ENCODE measurements at places on chromosomes 5 and 9.

DNA sequence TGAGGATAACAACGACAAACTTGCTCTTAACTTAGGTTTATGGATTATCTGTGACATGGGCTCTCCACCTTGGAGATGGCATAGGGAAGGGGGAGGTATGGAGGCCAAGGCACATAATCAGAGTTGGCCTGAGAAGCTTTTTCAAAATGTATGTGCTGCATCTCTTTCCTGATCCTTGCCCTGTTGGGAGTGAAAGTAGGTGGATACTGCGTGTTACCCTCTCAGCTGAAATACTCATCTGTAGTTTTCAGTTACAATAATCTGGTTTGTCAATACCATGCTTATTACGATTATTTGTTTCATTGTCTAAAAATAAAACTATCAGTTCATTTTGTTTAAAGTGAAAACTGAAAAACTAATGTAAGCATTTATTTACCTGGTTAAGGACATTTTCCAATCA is 86.7 kb downstream of the SLC44A1 start:
- no peak for DNase-seq

GRCh38 chr5:82911910-82912309 is 165.3 kb downstream of the TMEM167A start:
- no peak for DNase-seq

GRCh38 chr5:152184266-152184665 is 220.8 kb downstream of the NMUR2 start:
- DNase-seq: no peak

DNA sequence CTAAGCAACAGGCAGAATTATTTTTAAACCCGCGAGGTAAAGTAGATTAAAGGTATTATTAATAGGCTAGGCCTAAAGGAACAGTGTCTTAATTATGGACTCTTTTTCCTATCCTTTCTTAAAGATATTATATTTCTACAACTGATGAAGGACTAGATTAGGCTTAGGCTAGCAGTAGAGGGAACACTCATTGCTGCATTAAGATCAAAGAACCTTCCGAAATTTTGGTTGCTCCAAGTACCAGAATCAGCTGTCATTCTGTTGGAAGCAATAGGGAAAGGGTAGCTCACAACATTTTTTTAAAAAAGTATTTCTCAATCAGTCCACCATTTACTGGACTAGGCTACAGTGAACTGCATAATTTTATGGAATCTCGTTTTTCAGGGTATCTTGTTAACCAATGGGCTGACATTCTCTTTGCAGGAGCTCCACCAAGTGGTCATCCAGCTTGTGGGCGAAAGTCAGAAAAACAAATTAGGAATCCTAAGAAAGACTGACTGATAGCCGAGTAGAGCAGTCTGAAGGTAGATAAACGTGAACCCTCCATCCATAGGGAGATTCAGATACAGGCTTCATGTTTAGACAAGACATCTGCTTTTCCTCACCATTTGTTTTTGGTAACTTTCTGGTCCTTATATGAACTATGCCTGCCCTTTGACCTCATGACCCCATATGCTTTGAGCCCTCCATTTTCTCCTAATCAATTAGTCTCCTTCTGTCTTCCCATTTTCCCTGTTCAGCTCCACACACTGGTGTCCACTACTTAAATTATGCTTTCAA is 103.6 kb upstream of the CHD1 start:
- no peak for DNase-seq

- DNase-seq: no peak
These were observed 119.3 kb downstream of the NR2F1-AS1 start for GRCh38 chr5:93461756-93462155.

DNA sequence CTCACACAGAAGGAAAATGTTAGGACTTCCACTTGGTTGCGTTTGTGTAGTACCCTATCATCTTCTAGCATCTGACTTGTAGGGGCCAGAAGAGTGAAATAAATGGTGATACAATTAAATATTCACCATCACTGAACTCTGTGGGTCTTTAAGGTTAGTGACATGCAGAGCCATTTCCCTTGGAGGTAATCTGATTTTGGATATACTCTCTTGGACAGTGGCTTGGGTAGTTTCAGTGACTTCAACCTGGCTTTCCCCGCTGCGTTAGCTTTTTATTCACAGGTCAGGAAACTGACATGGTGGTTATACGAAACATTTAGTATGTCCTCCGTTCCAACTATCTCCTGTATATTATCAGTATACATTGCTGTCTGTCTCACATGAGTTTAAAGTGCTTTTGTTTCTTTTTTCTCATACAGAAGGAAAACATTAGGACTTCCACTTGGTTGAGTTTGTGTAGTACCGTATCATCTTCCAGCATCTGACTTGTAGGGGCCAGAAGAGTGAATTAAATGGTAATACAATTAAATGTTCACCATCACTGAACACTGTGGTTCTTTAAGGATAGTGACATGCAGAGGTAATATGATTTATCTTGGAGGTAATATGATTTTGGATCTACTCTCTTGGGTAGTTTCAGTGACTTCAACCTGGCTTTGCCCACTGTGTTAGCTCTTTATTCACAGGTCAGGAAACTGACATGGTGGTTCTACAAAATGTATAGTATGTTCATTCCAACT is 883.6 kb downstream of the TAF11L14 start:
- no peak for DNase-seq

DNA sequence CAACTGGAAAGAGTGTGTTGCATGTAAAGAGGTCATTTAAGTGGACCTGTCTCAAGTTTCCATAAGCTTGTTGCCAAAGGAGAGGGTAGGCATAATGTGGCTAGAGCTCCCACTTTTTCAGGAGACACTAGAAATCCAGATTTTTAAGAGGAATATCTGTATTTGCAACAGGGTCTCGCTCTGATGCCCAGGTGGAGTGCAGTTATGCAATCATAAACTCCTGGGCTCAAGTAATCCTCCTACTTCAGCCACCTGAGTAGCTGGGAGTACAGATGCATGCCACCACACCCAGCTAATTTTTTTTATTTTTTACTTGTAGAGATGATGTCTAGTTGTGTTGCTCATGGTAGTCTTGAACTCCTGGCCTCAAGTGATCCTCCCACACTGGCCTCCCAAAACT is 183.5 kb downstream of the NIPBL start:
- no peak for DNase-seq

GRCh38 chr9:132440735-132441134 is 30.7 kb downstream of the CFAP77 start:
- no peak for DNase-seq

- no peak for DNase-seq
These were observed 50.1 kb downstream of the MRPL36 start for GRCh38 chr5:1749346-1750124.

DNA sequence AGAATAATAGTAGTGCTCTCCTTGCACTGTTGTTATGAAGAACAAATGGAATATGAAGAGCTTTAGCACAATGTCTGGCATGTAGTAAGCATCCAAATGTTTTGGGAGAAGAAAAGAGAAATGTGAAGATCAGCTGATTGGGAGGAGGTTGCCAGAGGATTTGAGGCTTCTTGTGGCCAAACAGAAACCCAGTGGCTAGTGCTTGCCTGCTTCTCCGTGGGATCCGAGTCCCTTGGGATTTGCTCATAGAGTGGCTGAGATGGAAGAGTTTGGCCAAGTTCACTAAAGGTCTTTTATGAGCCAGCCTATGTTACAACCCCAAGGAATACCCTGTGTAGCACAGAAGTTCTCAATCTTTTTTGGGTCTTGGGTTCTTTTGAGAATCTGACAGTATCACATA is 86.0 kb downstream of the ANGPTL2 start:
- no peak for DNase-seq

DNA sequence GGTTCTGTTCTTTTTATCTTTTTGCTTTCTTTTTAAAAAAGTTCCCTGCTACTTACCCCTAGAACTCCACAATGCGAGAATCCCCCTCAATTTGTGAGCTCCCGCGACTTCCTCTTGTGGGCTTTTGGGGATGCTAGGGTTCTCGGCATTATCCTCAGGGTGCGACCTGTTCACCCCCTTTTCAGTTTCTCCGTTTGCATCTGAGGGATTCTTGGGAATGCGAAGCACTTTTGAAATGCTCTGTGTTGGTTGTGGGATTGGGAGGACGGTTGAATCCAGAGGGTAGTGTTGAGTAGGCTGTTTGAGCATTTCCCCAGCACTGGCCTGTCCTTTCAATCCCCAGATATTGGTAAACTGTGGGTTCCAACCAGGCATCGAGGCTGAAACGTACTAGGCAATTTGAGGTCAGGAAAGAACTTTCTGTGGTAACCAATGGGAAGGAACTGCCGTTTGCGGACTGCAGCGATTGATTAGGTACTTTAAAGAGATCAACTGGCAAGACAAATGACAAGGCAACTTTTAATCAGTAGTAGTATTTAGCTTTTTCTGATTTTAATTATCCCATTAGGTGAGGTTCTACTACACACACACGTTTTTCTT is 415 bp downstream of the XRCC4 start:
- DNase-seq: no peak

GRCh38 chr5:2629045-2629444 is 122.4 kb downstream of the IRX2 start:
- DNase-seq: no peak

GRCh38 chr9:37534901-37535300 is 41.3 kb downstream of the FBXO10 start:
- no peak for DNase-seq

DNA sequence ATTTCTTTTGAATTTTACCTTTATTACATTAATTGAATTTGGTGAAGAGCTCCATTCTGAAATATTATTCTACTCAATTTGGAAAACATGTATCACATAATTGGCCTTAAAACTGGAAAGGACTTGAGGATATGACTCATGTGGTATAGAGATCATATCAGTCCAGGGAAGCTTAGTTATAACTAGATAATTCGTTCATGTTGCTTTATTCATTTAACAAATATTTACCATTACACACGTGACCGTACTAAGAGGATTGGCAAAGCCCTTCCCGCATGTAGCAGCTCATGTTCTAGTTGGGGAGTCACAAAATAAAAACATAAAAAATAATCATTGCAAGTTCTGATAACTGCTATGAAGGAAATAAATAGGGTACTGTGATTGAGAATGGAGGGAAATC is 1816.5 kb downstream of the MAT2B start:
- no peak for DNase-seq

GRCh38 chr5:78699552-78700153 is 51.1 kb upstream of the LHFPL2 start:
- DNase-seq: no peak

- no peak for DNase-seq
These were observed 7.0 kb downstream of the FSTL4 start for GRCh38 chr5:133605323-133605722.

DNA sequence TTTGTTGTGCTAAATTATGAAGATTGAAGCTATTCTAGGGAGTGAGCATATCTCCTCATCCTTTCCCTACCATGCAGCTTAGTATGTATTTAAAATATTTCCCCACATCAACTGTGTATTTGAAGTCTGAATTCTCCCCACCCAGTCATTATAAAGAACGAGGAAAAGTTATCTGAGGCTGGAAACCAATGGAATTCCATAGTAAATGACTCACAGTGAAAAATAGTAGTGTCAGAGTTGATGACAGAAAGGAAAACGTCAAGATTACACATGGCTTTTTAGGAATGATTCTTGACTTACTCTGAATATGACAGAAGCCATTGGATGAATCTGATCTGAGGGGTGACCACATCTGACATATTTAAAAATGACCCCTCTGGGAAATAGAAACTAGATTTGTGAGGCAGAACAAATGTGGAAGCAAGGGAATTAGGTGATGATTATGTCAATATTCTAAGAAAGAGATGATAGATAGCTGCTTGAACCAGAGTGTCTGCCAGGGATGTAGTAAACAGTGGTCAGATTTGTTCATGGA is 1768.9 kb upstream of the CDH9 start:
- DNase-seq: no peak

DNA sequence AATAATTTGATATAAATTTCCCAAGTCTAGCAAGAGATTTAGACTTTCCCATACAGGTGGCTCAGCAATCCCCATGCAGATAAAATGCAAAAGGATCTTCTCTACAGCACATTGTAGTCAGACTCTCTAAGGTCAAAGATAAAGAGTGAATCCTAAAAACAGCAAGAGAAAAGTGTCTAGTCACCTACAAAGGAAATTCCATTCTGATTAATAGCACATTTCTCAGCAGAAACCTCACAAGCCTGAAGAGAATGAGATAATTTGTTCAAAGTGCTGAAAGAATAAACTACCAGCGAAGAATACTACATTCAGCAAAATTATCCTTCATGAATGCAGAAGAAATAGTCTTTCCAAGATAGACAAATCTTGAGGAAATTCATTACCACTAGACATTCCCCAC is 493.3 kb downstream of the PRELID2 start:
- no peak for DNase-seq

DNA sequence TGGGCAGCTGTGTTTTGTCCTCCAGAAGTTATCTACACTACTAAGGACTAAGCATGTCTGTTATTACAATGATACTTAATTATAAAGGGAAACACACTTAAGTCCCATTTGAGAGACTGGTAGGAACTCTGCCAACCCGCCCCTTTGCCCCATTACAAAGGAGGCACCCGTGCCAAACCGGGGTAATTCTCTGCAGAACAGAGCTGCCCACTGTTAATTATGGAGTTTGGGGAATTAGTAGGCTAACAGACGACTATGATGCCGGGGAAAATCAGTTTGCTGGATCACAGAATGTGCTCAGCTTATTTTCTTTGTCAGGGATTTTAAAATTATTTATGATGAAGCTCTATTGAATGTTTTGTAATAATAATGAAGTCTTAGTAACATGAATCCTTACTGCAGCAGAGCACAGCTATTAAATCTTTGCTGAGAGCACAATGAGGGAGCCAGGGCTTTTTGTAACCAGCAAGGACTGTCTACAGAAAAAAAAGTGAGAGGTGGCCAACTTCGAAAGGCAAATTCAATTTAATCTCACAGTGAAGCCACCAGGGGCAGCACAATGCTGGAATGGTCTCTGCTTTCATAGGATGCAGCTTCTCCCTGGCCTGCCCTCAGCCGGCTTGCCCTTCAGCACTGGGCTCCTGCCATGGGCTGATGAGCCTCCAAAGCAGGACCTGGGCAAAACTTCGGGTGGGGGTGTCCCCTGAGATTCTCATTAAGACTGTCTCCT is 134.5 kb downstream of the GNAQ start:
- peak; percentile 92 for DNase-seq

DNA sequence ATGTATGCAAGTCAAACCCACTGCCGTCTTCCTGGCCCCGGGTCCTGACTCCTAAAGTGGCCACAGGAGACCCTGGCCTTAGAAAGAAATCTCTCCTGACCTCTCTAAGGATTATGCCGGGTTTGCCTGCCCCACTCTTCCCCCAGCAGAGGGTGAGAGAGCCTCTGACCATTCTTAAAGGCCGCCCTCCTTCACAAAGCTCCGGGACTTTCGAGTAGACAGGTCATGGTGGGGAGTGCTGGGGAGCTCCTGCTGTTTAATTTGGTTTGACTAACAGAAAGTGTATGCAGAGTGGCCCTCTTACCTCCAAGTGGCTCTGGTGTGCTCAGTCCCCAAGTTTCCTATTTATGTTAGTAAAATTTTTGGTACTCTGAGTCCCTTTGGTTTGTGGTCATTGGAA is 111.8 kb downstream of the LRRC70 start:
- DNase-seq: no peak

DNA sequence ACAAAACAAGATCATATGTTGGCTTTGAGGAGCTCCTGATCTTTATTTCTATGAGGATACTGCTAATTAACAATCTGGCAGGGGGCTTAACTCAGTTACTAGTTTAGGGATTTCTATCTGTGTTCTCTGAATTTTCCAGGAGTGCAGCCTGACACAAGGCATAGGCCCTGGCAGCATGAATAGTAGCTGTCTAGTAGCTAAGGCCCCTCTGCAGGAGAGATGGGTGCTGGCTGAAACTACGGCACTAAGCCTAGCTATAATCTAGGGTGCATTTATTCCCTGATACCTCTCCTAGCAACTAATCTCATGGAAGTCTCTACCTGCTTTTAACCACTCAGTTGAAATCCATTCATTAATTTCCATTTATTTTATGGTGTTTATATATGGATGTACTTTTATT is 268.2 kb downstream of the TMEM232 start:
- no peak for DNase-seq

Data from NCI-H1105 (cell line).